Activated CD4-positive, alpha-beta T cell treated with anti-CD3 and anti-CD28 coated beads for 48 hours (primary cell): ENCODE measurements at places on chromosomes 1 and 21.
A peak's percentile ranks its signal among the peaks of the same experiment; 100 is the strongest.

DNA sequence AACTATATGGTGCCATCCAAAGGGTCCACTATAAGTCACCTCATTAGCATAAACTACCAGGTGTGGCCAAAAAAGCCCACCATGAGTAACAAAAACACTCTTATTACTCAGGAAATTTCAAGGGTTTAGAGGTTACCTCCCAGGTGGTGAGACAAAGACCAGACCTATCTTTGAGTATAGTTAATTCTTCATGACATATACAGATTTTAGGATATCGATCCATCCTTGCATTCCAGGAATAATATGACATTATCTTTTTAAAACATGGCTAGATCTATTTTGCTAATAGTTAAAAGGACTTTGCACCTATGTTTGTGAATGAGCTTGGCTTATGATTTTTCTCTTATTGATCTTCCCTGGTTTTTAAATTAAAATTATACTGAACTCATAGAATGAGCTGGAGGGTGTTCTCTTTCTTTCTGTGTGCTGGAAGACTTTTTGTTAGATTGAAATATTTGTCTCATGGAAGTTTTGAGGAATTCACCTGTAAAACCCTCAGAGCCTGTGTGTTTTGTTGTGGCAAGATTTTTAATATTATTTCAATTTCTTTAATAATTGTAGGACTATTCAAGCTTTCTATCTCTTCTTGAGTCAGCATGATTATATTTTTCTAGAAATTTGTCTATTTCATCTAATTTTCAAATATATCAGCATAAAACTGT lies 138.7 kb upstream of the SLC45A1 start:
- DNase-seq: no peak

- no peak for DNase-seq
Measured at GRCh38 chr1:27132624-27133023, 22.3 kb downstream of the SLC9A1 start.

DNA sequence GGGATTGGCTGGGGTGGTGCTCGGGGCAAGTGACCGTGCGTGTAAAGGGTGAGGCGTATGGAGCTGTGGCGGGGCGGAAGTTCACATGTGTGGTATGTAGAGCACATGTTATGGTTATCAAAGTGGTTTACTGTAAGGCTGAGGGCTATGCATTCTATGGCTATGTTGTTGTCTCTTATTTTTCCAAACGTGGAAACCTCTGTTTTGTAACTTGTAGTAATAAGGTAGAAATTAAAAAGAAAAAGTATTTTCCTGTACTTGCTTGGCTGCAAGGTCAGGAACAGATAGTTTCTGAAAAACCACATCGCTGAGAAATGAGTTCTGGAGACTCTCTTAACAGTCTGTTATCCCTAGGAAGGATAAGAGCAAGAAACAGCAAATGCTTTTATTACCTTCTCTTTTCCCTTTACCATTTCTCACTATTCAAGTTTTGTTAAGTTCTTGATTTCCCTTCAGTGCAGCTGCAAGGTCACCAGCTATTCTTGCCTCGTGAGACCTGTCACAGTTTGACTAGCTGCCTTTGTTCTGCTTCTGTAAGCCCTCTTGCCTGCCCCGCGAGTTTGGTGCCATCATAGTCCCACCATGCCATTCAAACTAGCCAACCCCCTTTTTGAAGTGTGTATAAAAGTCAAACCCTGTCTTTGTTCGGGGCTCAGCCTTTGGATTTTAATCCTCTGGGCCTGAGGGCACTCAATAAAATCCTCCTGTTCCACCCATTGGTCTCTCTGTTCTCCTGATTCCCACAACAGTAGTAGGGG lies 9.5 kb downstream of the RNU1-2 start:
- peak; percentile 70 for DNase-seq

GRCh38 chr1:21329209-21329844 lies 39.1 kb upstream of the ECE1 start:
- no peak for DNase-seq

DNA sequence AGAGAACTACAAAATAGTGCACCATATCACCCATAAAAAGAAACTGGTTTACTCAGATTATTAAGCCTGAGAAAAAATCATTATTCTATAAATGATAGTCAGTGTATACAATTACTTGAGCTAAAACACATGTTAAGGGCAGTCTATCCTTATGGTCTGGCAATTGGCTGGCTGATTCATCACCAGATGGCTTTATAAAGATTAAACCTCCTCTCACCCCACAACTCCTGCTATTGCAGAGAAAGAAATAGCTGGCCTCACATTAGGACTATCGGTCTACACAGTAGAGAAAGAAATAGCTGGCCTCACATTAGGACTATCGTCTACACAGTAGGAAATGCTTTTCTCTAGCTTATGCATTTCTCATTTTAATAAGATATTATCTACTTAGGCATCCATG lies 21.2 kb downstream of the CEP170 start:
- no peak for DNase-seq

DNA sequence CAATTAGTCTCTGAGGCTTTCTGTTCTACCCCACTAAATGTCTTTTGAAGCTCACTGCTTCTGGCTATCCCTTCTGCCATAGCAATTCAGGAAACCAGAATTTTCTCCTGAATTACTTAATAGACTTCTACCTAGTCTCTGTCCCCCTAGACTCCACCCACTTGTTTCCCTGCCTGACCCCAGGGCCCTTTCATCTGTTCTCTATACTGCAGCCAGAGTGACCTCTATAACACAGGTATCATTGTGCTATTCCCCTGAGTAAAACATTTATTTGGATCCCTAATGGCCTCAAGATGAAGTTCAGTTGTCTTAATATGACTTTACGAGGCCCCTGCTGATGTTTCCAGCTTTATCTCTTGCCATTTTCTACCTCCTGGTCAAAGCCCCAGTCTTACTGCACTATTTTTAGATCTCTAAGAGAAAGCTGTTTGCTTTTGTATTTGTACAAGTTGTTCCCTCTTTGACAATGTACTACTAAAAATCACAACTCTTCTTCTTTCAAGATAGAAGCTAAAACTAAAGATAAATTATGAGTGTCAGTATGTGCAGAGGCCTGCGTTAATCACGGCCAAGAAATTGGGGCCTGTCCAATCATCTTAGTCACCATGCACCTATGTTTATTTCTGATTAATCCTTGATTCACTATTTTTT lies 54.5 kb downstream of the ATP1B1 start:
- no peak for DNase-seq

DNA sequence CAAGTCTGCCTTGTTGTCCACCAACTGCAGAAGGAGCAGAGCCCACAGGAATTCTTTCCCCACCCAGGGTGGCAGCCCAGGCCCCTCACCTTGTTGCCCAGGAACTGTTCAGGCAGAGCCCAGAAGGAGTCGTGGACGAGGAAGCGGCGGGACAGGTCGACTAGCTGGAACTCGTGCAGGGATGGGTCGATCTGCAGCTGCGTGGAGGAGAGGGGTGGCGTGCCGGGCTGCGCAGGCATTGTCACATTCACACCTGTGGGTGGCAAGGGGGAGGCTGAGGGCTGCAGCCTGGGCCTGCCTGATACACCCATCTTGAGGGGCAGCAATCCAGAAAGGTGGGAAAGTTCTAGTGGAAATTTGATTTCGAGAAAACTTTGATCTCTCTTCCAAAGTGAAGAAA lies 55.9 kb downstream of the HSPG2 start:
- no peak for DNase-seq

- DNase-seq: no peak
Measured at GRCh38 chr1:38784452-38785284, 74.9 kb downstream of the RRAGC start.
